Endodermal cell (in vitro differentiated cells): ENCODE measurements at places on chromosomes 3 and 15. TPM values are rescaled to one million over a fixed set of nuclear protein-coding genes. Genes with fewer than 3 reads are reported as not detected.

DNA sequence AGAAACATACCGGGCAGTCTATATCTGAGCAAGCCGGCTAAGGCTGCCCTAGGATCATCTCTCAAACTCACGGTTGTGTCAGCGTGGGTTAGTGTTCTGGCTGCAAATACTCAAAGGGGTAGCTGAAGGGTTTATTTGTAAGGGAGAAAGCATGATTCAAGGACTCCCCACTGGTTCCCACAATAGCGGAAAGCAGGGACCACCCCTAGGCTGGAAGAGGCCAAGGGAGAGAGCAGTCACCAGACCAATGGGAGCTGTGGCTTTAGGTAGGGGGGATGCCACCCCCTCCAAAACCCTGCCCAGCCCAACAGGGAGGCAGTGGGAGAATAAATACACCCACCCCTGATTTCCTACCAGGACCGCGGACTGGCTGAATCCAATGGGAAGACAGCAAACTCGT, 7.3 kb upstream of the LMCD1 start:
- H3K36me3 ChIP-seq = no peaks in the 10 kb centered on the region
- no peak for DNase-seq
- no peak overlapping the region for H3K4me3 ChIP-seq
- H3K4me1 ChIP-seq = peaks cover 11% of the 10 kb centered on the region
- no peaks in the 10 kb centered on the region for H3K27me3 ChIP-seq

- peaks cover 12% of the 10 kb centered on the region for H3K27me3 ChIP-seq
- peaks cover 18% of the 10 kb centered on the region for H3K4me1 ChIP-seq
- H3K36me3 ChIP-seq = peaks cover 12% of the 10 kb centered on the region
- H3K4me3 ChIP-seq = peak overlapping the region; percentile 84
Measured at GRCh38 chr3:38022896-38023709, 6.3 kb downstream of the PLCD1 start.

GRCh38 chr15:40545457-40545856, 19.4 kb downstream of the CCDC32 start:
- peak; percentile 53 for DNase-seq
- H3K27ac ChIP-seq = no peak overlapping the region
- H3K27me3 ChIP-seq = no peaks in the 10 kb centered on the region
- no peaks in the 10 kb centered on the region for H3K36me3 ChIP-seq
- H3K4me3 ChIP-seq = no peak overlapping the region

The CORO2B gene
- total RNA-seq = 0.77 and 1.1 TPM in 2 replicates
